ENCODE measurements at places on chromosomes 5 and 9.

GRCh38 chr9:134618833-134619447 lies 22.7 kb upstream of the COL5A1 start:
- DNase-seq = no peak

- DNase-seq = no peak
Observed at GRCh38 chr5:151678713-151679112, 8.0 kb downstream of the SPARC start.

- no peak for DNase-seq
Observed at GRCh38 chr9:81077572-81077971, 611.8 kb downstream of the TLE1 start.

DNA sequence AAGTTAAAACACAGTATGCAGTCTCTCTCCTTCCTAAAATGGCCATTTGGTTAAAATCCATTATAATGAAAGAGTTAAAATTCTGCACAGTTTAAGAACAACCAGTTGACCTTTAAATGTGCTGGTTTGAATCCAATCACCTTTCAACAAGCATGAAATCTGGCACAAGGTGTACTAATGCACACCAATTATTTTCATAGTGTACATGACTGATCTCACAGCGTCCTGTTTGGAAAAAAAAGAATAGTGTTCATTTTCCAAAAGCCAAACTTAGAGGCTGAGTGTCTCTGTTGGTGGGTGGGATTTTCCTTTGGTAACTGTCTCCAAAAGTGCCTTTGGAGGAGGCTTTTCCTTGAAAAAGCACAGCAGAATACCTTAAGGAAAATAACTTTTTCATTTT lies 180.6 kb downstream of the DEPDC1B start:
- no peak for DNase-seq

GRCh38 chr5:110288766-110289511 lies 437.5 kb downstream of the TMEM232 start:
- DNase-seq = no peak

Measured in Right ventricle myocardium inferior (tissue), 1 donor.